ENCODE measurements at places on chromosomes 4 and X.

- no peak for DNase-seq
These were observed 127.2 kb downstream of the ARHGEF9 start for GRCh38 chrX:63657821-63658220.

DNA sequence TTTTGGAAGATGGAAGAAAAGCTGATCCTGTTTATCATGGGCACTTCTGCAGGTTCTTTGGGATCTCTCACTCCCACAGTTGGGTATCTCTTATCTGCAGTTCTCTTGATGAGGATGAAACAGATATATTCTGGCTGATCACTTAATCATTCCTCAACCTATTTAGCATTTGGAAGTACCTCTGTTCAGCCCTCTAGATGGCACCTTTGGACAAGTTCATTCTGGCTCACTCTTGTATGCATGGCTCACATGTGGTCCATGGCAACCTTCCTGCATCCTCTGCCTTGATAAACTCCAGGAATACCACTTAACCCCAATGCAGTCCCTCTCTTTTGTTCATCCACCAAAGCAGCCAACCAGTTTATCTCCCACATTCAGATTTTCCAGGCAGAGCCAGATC is 74.2 kb downstream of the SMARCA5 start:
- no peak for DNase-seq

DNA sequence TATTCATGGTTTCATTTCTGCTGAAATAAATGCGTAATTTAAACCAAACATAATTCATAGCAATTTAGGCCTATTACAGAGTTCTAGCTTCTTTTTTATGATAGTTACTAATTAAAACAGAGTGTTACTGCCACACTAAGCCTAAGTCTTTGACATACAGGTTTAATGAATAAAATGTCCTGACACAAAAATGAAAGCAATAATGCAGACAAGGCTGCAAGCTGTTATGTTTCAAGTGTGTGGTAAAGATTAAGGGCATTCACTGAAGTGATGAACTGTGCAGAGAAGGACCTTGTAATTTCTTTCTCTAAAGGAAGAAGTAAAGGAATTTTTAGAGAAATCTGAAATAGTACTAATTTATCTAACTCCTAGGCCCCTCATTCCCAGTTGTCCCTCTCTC is 2.9 kb downstream of the NDNF start:
- DNase-seq = no peak

DNA sequence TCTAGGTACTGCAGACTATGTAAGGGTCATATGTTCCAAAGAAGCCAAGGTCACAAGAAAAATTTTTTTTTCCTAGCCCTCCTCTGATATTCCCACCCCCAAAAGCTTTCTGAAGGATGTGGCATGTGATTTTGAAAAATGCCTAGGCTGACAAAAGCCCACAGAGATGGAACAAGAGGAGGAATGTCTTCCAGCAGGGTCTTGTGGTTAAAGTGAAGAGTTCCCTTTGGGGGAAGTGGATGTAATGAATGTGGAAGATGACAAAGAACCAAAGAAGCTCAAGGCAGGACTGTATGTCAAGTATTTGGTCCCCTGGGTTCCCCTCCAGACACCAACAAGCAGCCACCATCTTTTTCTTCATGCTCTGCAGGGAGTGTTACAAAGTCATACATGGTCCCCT is 268.8 kb downstream of the BCOR start:
- DNase-seq = no peak

GRCh38 chr4:153787061-153787560 is 1.8 kb downstream of the SFRP2 start:
- no peak for DNase-seq

DNA sequence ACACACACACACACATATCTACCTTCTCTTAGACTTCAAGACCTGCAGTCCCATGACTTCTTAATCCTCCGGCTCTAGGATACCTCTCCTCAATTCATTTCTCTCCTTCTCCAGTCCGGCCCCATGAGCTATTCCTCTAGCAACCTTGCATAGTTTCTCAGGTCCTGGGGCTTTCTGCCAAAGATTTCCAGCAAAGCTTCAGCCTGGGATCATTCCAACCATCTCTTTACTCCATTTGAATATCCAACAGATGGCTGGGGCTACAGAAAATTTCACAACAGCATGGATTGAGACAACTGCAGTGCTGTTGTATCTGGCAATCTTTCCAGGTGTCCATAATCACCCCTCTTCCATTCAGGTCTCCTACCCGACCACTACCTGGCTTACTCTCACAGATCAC is 184.1 kb downstream of the DCHS2 start:
- DNase-seq = no peak

DNA sequence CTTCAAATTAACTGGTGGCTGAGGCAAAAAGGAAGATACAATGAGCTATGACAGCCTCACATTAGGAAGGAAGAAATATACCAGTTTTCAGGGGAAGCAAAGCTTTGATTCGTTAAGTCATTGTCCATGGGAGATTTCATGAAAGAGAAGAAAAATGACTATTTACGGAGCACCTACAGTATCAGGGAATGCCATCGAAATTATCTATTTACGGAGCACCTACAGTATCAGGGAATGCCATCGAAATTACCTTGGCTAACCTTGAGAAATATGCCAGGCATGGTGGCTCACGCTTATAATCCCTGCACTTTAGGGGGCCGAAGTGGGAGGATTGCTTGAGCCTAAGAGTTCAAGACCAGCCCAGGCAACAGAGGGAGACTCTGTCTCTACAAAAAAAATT is 28.5 kb upstream of the IQSEC2 start:
- DNase-seq = no peak

- DNase-seq = no peak
These were observed 64.8 kb upstream of the GK2 start for GRCh38 chr4:79472693-79473438.

- DNase-seq = no peak
These were observed 35.7 kb downstream of the TBL1X start for GRCh38 chrX:9500584-9500983.

DNA sequence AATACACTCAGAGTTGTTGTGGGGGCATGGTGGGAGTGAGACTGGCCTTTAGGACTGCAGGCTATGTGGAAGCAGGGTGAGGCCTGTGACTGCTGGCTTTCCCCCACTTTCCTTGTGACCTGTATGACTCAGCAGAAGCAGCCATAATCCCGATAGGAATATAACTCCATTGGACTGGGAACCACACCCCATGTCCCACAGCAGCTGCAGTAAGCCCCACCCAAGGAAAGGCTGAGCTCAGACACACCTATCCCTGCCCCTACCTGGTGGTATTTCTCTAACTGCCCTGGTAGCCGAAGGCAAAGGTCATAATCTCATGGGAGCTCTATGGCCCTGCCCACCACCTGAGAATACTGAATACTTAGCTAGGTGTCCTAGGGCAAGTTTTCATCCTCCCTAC is 169.3 kb downstream of the GC start:
- DNase-seq = no peak

DNA sequence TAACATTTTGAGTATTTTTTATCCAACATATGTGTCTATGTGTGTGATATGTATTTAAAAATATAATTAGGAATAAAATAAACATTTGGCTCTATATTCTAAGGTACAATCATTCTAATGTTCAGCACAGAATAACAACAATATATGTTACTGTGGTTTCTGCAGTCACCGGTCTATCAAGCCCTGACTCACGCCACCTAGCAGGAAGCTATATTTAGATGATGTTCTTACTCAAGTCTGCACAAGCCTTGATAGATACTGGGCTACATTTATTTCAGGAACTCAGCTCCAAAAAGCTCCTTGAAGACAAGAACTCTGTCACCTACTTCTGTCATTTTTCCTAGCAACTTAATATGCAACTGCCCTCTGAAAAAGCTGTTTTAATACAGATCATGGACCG is 152.0 kb upstream of the FTHL17 start:
- peak; percentile 19 for DNase-seq

DNA sequence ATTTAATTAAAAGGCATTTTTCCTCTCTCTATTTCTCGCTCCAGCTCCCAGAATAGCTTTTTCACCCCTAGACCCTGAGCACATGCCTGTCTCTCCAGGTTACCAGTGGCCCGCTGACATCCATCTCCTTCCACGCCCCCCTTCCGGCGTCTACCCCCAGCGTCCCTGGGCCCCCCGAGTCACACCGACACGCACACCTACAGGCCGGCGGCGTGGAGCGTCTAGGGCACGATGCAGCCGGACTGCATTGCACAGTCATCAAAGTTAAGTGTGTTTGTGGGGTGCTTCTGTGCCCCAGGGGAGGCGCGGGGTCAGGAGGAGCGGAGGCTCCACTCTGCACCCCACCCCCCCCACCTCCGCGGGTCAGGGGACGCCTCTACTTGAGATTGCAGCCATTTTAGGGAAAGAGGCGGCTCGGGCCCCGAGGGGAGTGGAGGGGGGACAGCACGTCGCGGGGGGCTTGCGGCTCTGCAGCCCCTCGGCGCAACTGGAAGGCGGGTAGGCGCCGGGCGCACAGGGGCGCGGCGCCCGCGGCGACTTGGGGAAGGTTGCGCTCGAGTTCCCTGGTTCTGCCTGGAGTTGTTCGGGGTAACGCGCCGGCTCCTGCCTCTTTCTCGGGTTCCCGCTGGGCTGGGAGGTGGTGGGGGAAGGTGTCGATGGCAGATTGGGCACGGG is 112.7 kb downstream of the DHX15 start:
- DNase-seq = peak; percentile 32

GRCh38 chrX:80807992-80808735 is 1.5 kb downstream of the BRWD3 start:
- DNase-seq = peak; percentile 57

DNA sequence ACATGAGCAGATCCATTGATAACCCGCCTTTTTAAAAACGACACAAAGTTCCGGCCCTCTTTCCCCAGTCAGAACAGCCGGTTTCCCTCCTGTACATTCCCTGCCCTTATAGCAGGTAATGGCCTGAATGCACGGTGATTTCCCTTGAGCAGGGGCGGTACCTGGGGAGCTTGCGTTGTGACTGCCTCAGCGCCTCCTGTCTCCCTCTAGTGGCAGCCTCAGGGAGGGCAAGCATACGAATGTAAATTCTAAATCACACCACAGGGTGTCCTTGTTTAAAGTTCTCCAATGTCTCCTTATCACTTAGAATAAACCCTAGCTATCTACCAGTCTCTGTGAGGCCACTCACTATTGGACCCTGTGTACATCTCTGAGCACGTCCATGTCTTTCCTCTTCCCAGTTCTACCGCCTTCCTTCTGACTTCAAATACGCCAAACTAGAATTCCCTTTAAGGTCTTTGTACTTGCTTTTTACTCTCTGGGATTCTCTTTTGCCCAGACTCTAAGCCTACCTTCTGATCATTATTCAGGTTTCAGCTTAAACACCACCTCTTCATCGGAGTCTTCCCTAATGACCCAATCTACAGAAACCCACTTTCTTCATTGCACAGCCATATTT is 18.4 kb upstream of the LDB2 start:
- peak; percentile 40 for DNase-seq

- DNase-seq = no peak
These were observed 72.1 kb downstream of the COL4A5 start for GRCh38 chrX:108511721-108512120.

DNA sequence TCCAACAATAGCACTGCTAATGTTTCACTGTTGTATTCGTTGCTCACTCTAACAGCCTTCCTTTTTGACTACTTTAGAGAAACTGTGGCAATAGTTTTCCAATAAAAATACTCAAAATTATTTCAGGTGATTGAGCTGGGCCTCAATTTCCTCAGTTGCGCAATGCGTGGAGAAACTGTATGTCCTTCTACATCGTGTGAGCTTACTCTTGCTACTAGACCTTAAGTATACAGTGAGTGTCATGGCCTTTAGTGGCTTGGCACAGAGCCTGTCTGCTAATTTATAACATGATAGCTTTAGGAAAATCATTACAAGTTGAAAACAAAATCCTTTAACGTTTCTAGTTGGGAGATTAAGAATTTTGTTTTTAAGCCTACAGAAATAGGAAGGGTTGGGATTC is 114.5 kb downstream of the COL4A6 start:
- no peak for DNase-seq

DNA sequence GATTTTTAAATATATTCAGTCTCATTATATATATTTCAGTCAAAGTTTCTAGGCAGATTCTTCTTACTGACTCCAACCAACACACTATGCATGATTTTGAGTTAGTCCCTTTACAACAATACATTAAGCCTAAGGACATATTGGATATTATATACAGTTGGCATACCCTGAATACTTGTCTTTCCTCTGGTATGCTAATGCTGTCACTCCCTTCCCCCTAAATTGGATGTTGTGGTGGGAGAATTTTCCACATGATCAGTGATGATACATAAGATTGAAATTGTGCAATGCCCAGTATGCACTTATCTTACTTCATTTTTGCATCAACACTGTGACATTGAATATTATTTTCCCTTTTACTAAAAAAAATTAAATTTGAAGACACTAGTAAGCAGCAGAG is 935.2 kb downstream of the PCDH7 start:
- no peak for DNase-seq

Measured in Daoy (cell line).